ENCODE measurements at places on chromosomes 7 and 10.

DNA sequence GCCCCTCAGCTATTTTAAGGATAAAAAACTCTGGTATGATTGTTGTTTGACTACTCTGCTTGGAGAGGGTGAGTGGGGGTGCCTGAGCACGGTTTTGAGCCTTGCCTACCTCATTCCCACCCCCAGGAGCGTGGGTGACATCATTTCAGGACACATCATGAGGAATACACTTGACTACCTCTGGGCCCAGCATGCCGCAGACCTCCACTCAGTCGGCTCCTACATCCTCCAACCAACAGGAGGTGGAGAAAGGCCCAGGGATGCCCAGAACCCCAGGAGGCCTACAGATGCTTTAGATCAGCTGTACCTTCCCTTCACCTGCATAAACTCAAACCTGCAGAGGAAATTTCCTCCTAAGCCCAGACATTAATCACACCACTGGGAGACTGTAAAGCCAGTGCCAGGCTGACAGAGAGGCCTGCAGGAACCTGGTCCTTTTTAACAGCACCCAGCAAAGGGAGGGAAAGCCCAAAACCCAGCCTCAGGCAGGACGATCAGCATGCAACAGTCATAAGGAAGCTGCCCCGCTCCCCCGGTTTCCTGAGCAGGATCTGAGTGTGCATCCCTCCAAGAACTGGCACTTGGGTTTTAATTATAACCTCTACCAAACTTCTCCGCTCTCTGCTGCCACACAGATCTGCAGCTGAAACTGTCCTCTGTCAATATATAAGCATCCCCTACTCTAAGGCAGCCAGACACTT lies 61.7 kb upstream of the ZNRF2 start:
- no peak for DNase-seq

DNA sequence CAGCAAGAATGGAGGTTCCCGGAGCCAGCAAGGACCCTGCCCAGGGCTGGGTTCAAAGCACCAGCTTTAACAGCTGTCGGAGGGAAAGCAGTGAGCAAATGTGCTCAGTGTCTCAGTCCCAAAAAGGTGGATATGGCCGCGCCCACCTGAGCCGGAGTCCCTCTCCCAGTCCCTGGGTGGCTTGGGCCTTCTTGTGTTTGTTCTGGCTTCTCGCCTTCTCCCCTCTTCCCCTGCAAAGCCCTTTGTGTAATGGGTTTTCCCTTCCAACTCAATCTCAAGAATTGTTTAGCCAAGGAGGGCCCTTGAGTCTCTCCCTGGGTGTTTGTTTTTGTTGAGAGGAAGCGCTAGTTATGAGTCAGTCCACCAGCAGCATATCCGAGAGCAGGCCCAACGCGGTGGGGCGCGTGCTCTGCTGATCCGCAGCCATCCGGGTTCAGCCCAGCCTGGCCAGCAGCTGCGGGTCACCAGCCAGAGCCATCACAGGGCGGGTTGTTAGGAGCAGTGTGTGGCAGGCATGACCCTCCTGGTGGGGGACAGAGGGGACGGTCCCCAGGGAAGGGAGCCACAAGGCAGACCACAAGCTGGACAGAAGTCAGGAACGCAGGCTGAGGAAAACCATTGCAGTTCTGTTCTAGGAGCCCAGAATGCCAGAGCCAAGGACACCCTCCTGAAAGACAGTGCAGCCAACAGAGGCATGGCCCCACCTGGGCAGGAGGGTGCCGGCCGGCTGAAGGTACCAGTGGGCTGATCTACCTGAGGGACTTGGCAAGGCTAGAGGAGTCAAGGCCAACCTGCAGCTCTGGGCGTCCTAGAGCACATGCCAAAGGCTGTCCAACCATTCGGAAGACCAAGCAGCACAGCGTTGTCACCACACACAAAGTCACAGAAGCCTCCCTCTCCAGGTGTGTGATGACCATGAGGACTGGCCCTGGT lies 21.3 kb downstream of the CALML3 start:
- no peak for DNase-seq

- no peak for DNase-seq
These were observed 37.7 kb downstream of the RBAK start for GRCh38 chr7:5083311-5083711.

DNA sequence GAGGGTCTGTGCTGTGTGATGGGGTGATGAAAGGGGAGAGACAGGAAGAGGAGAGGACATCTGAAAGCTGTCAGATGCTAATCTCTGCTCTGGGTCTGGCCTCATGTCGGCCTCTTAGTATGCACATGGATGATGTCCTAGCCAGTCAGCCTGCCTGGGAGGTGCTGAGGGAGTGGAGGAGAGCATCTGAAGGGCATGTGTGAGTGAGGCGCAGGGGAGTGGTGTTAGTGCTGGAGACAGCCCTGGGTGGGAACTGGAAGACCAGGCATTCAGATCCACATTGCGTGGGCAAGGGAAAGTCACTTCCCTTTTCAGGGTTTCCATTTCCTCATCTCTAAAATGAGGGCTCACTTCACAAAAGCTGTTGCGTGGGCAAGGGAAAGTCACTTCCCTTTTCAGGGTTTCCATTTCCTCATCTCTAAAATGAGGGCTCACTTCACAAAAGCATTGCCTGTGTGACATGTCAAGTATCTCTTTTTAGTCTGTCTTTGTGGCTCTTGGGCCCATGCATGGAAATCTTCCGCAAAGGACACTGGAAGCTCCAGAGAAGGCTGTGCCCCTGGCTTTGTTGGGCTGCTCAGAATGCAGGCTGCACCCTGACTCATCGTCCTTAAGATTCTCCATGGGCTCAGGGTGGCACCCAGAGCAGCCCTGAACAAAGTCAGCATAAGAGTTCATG lies 10.0 kb downstream of the SFTPD start:
- peak; percentile 50 for DNase-seq

GRCh38 chr10:125707541-125708468 lies 11.7 kb upstream of the EDRF1 start:
- DNase-seq = no peak

GRCh38 chr10:28256776-28257175 lies 46.1 kb downstream of the MPP7 start:
- DNase-seq = no peak

- DNase-seq = no peak
These were observed 3.1 kb upstream of the CRTAC1 start for GRCh38 chr10:98033515-98033914.

GRCh38 chr10:102312683-102313082 lies 67.4 kb downstream of the GBF1 start:
- no peak for DNase-seq

DNA sequence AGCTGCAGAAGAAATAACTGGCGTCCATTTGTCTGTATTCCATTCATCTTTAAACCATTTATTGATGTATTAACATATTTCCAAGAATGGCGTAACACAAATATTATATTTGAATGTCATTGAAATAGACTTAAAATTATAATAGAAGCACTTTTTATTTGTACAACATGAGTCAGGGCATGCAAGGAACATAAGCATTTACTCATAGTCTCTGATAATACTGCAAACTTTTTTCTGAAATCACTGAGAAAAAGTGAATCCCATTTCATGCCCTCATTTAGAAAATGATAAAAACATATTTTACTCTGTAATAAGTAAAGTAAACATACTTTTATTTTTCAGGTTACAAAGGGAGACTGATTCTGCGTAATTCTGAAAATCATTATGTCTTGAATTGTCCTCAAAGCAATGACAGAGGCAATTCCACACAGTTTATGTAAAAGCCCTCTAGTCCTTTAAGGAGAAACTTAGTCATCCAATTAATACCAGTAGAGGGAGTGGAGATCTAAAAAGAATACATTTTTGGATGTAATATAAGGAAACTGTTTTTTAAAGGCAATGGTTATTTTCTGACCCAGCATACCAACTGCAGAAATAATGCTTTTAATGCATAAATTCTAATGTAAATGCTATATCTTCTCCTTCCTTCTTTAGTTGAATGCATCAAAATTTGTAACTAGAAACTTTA lies 58.1 kb downstream of the AGMO start:
- DNase-seq = no peak

DNA sequence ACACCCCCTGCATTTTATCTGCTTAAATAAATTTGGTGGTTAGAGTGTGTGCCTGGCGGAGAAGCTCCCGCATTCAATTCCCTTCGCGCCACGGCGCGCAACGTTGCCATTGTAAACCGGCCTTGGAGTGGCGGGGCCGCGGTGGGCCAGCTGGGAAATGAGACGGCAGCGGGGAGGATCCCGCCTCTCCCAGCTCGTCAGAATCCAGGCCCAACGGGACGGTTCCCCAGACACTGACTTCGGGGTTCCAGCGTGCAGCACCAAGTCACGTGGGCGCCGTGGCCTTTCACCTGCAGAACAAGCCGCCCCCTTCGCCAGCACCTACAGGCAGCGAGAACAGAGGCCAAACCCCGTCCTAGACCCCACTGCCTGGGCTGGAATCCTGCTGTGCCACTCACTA lies 103.4 kb downstream of the GRID1 start:
- no peak for DNase-seq

DNA sequence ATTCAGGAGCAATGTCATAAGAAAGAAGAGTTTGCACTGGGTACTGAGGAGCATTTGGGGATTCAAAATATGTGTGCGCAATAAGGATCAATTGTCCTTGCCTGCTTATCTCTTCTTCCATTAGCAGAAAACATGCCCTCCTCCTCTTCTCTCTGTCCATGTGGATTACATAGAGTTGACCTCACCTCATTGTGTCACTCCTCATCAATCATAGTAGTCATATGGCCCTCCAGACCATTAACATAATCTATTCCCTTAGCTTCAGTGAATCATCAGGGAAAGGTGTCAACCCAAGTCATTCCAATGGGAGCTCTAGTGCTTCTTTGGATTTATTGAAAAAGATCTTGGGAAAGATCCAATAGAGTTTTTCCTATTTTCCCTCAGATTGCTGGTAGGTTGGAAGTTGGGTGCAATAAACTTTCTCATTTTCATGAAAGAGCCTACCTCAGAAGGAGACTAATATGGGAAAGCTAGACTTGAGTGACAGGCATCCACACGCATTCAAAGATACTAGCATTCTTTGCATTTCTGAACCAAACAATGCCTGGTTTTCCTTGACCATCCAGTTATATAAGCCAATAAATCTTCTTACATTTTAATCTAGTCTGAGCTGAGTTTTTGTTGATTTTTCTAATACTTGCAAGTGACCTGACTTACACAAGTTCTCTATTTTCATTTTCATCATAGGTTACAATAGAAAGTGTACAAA lies 71.5 kb upstream of the FAM13C start:
- DNase-seq = no peak

- DNase-seq = no peak
These were observed 84.5 kb upstream of the SVIL start for GRCh38 chr10:29719281-29719675.

- no peak for DNase-seq
These were observed 29.9 kb upstream of the PDCD4 start for GRCh38 chr10:110841767-110842267.

DNA sequence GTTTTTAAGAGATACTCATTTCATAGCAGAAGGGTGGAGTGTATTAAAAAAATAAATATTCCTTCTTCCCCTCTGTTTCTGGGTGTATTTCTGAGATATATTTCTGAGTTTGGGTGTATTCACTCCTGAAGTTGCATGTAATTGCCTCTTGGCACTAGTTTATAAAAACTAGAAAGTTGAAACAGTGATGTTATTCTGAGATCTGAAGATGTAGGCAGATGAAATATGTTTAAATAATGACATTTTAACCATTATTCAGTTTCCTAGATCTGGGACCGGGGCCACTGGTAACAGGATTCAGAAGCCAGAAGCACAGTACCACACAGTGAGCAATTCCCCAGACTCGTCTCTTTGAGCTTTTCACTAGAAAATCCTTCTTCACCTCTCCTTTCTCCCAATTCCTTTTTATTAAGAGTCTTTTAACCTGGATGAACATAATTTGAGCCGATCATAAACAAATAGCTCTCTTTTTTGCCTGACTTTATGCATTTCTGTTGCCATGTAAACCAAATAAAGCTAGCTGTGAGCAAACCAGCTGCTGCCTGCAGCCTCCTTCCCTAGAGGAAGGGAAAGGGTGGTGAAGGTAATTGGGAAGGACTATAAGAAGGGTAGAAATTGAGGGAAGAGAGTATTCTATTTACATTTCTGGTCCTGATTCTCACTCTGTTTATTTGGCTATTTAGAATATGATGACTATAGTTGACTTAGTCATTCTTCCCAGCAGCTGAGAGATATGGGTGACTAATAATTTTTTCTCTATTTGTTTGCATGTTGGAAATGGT lies 101.8 kb upstream of the STRIP2 start:
- DNase-seq = no peak

GRCh38 chr10:104308439-104308903 lies 29.8 kb downstream of the ITPRIP start:
- no peak for DNase-seq

GRCh38 chr10:105026566-105026965 lies 385.5 kb downstream of the SORCS3 start:
- no peak for DNase-seq

DNA sequence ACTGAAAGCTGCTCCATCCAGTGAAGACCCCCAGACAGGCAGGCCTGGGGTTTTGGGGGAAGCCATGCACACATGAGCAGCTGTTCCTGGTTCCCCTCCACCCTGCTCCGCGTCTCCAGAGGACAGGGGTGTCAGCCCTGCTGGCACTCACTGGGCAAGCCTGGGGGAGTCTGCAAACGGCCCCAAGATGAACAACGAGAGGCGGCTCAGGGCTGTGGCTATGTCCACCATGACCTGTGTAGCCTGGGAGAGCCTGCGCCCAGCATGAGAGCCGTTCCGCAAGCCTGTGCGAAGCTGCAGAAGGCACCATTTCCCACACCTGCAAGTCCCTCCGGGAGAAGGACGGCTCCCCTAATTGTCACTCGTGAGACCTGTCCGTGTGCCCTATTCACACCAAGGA lies 59.5 kb downstream of the DPYSL4 start:
- no peak for DNase-seq

DNA sequence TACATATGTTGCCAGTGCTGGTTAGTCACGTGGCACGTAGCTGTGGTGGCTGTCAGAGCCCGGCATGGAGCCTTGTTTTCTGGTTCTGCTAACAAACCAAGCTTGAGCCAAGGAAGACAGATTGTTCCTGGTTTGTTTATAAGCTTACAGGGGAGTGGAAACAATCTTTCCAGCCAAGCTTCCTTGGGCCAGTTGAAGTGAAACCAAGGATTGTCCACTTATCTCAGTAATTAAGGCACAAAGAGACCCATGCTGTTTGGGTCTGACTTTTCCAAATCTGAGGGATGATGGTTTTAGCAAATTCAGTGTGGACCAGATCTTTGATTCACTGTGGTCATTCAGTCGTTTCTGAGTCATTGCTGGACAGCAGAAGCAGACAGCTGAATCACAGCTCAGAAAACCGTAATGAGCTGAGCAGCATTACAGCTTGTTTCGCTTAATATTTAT lies 297.3 kb upstream of the COBL start:
- DNase-seq = no peak

- no peak for DNase-seq
These were observed 13.1 kb downstream of the CC2D2B start for GRCh38 chr10:95920798-95921426.
